Activated naive CD4-positive, alpha-beta T cell treated with anti-CD3 and anti-CD28 coated beads, Interleukin-2, amount 10 ng/mL, durations not matched to agents 7 days and 5 days (primary cell): ENCODE measurements at places on chromosomes 16 and 17.

DNA sequence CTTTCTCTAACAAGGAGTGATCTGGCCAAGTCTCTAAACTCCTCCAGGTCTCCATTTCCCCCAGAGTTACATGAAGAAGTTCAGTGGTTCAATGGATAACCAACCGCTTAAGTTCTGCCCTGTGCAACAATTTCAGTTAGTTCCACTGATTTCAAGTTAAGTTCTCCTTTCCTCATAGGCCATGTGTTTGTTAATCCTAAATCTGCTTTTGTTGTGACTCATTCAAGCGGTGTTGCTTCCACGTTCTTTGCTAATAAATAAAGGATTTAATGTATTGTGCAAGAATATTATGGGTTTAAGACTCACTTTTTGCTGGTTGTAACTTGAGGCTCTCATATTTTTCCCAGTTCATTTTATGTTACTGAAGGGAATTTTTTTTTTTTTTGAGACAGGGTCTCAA is 36.3 kb downstream of the GNA13 start:
- no peak for DNase-seq

DNA sequence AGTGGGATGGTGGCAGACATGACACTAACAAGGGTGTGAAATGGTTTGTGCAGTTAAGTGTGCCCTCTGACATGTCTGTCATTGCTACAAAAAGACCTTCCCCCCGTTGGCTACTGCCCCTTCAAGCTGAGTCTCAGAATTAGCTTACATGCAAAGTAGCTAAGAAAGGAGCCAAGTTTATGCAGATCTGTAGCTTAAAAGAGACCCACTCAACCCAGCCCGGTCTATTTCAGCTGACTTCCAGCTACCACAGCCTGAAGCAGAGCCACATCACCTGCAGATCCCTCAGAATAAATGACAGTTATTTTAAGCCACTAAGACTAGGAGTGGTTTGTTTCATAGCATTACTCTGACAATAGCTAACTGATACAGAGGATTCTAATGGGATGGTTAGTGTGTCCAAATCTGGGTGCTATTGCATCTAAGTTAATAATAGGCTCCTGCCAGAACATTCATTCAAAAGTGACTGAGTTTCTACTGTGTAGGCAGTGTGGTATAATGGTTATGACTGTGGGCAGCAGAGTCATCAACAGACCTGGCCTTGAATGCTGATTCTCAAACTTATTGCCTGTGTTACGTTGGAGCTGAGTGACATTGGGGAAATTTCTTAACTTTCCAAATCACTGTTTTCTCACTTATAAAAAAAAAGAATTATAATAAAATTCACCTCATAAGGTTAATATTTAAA is 11.7 kb downstream of the C17orf67 start:
- no peak for DNase-seq

GRCh38 chr16:67801883-67802282 is 4.5 kb downstream of the RANBP10 start:
- DNase-seq: peak; percentile 70

DNA sequence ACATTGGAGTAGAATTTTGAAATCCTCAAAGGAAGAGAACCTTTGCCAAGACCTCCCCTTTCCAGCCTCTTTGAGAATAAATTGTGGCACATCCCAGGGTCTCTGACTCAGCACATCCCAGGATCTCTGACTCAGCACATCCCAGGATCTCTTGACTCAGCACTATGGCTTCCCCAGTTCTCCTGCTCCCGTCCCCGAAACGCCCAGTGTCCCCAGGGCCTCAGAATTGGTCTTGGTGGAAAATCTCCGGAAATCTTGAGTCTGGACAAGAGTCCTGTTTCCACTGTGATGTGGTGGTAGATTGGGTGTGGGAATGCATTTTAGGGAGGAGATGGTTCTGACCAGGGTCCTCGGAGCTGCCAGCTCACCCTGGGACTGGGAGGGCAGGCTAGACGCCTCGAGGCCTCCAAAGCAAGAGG is 19.2 kb downstream of the PLXDC1 start:
- no peak for DNase-seq

- no peak for DNase-seq
These were observed 20.6 kb downstream of the ACSM1 start for GRCh38 chr16:20676837-20677236.

GRCh38 chr17:40854175-40854814 is 12.7 kb downstream of the KRT12 start:
- DNase-seq: no peak

GRCh38 chr16:57284209-57284951 is at the start of gene PLLP:
Gene PLLP (minus strand): TSS chr16:57284672. CDS start chr16:57284540, 132 bp downstream.
- DNase-seq: peak; percentile 54

DNA sequence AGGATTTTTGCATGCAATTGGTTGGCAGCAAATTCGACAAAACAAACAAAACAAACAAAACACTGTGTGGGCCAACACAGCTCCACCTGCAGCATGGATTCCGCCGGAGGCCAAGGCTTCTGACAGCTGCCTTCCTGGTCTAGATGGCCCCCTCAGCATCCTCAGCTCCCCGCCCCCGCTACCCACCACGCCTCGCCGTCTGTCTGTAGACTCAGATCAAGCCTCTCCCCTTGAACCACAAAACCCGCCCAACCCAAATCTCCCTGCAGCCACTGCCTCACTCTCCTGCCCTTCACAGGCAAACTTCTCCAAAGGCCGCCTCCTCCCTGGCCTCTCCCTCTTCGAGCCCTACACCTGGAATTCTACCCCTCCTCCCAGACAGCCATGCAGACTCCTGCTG is 57.9 kb downstream of the RTN4RL1 start:
- no peak for DNase-seq

DNA sequence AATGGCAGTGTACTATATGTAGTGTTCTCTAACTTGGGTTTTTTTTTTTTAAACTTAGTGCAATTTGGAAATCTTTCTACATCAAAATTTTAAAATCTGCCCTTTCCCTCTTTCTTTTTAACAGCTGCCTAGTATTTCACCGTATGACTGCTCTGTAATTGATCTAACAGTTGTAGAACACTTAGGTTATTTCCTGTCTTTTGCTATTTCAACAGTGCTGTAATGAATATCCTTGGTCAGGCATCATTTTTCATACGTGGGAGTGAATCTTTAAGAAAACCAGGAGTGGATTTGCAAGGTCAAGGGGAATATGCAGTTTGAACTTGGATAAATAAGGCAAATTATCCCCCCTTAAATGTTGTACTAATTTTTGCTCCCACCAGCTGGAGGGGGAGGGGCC is 3.8 kb downstream of the NLRC5 start:
- DNase-seq: no peak

DNA sequence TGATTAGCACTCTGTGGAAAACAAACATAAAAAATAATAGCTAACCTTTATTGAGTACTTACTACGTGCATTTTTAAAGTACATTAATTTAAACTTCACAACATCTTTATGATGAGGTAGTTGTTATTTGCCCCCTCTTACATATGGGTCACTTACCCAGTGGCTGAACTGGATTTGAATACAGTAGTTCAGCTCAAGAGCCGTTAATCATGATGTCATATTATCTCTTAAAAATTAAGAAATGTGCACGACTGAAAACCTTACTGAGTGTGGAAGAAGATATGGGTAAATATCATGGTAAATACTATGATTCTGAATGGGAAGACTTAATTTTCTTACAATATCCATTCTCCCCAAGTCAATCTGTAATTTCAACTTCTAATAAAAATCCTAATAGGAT is 17.6 kb downstream of the NDEL1 start:
- no peak for DNase-seq

DNA sequence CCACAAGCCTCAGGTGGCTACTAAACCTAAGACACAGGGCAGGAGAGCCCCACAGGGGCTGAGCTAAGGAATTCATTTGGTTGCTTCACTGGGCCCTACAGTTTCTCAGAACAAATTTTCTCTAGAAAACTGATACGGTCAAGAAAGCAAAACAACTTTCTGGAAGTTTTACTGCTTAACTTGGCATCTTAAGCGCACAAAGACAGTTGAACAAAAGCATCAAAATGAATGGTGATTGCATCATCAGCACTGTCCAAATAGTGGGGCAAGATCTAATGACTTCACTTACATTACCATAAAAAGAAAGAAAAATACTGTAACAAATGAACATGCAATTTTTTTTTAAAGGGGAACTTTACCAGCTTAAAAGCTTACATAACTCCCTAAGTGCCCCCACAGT is 47.6 kb downstream of the XPO6 start:
- no peak for DNase-seq

DNA sequence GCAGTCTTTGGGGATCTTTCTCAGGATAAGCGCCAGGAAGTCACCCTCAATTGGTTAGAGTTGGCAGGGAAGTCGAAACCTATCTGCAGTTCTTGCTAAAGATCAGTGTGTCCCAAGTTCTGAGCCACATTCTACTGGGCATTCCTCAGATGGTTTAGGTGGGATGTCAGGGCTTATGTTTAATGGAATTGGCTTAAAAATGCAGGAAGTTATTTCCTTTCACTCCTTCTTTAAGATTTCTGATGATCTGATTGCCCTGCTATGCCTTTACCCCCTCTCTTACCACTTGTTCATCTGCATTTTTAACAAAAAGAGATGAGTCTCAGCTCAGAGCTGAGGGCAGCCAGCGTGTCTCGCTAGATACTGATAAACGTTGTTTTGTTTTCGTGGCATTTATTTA is 30.8 kb downstream of the FOXL1 start:
- no peak for DNase-seq

DNA sequence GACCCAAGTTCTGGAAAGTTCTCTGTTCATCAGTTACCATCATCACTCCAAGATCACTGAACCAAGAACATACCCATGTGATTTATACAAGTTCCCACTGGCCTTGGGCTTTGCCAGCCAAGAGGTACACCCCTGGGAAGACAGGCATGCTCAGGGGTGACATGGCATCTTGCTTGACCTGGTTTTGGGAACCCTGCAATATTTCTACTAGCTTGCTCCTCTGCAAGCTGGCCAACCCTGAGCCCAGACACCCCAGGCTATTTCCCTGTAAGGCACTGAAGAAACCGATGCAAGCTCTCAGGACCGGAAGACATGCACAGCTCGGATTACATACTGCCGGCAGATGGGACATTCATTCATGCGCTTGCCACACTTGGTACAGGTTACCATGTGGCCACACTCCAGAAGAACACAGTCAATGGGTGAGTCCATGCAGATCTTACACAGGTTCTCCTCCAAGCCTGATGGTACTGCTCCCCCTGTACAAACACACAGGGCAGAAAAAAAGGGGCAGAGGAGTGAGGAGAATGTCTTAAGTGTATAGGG is 31.4 kb downstream of the LIG3 start:
- no peak for DNase-seq

DNA sequence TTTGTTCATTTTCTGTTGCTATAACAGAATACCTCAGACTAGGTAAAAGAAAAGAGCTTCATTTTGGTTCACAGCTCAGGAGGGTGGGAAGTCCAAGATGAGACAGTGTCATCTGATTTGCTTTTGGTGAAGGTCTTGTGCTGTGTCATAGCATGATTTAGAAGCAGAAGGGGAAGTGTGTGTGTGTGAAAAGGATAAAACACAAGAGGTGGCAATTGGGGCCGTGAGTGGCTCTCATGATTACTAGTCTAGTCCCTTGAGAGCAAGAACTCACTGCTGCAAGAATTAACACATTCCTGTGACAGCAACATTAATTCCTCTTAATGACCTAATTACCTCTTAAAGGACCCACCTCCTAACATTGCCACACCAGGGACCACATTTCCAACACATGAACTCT is 8.3 kb downstream of the SLC35G3 start:
- DNase-seq: no peak

DNA sequence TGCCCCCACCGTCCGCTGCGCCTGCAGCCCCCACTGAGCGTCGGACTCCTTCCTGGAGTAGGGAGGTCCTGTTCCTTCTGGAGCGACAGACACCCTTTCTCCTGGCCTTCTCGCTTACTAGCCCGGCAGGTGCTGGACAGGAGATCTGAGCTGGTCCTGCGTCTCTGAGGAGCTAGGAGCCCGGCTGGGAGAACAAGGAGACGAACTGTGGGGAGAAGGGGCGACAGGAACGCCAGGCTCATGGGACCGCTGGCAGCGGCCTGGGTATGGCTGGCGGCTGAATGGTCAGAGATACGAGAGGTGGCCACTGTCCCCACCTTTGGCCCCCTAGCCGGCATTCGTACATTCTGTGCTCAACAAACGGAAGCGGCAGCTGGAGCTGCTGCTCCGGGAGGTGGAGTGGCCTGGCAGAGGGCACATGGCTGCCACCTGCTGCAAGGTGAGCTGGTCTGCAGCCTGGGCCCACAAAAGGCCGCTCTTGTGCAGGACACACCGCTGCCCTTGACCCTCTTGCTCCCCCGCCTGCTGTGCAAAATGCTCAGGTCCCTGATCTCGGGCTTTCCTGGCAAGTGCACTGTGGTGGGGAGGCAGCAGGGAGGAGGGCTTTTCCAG is 2066.7 kb downstream of the TP53TG3F start:
- no peak for DNase-seq

DNA sequence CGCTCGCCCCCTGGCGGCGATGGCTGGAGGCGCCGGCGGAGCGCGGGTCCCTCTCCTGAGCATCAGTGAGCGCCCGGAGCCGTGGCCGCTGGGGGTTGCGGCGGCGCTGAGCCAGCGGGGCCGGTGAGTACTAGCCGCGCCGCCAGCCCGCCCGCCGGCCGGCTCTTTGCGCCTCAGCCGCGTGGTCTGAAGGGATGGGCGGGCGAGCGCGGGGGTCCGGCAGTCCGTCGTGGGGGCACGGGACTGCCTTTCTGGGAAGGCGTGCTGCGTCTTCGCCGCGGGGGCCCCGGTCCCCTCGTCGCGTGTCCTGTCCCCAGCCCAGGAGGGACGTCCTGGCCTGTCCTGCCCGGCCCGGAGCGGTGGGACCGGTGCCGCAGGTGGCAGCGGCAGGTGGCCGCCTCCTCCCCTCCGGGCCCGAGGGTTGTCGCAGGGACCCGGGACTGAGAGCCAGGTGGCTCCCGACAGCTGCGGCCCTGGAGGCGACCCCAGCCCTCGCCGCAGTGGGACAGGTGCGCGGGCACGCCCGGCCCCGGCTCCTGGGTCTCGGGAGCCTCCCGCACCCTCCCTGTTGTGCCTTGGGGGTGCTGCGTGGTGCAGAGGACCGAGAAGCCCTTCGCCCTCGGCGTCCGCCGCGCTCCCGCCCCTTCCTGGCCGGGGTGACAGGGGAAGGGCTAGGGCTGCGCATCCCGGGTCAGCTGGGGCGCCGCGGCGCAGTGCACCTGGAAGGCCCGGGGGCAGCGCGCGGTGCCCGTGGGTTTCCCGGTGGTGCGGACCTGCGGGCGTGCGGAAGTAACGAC is at the start of gene SPECC1:
SPECC1 (plus strand) TSS at position 58 of the 797 bp plus-strand sequence. CDS start 87,293 bp downstream, outside the sequence.
- DNase-seq: peak; percentile 87

DNA sequence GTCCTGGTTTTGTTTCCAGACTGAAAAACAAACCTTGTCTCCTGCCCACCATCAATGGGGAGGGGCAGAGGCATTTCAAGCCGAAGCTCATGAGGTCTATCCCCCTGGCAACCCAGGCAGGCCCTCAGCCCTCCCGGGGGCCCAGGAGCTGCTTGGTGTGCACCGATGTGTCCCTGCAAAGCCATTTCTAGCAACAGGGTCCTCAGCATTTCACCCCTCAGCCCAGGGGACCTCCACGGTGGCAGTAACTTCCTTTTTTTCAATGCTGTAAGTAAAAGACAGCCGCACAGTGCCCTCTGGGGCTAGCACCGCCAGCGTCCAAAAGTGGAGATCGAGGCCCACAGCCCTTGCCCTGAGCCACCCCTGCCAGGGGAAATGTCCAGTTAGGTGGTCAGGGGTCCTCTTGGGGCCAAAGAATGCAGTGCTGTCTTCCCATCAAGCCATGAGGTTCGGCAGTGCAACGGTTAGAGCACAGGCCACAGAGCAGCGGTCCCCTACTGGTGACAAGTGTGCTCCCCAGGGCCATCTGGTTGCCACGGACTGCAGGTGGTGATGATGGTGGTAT is 79.9 kb downstream of the LITAF start:
- DNase-seq: no peak
